Pericardium fibroblast (primary cell): ENCODE measurements at places on chromosomes 7 and 10. TPM values are rescaled to one million over a fixed set of nuclear protein-coding genes. Genes with fewer than 3 reads are reported as not detected.

Gene CYP26C1
- total RNA-seq = not detected in 2 replicates

Gene PRSS37
- not detected in 2 replicates for total RNA-seq

Gene GFRA1
- 1.6 and 2.0 TPM in 2 replicates for total RNA-seq

Gene SYNPO2L
- 0.68 and 0.93 TPM in 2 replicates for total RNA-seq

Gene PDGFA
- total RNA-seq = 23.7 and 24.3 TPM in 2 replicates

Gene JAKMIP3
- total RNA-seq = 0.09 and 0.12 TPM in 2 replicates

Gene SEC61G
- 265 and 485 TPM in 2 replicates for total RNA-seq
